ENCODE measurements at places on chromosomes 4 and X.

DNA sequence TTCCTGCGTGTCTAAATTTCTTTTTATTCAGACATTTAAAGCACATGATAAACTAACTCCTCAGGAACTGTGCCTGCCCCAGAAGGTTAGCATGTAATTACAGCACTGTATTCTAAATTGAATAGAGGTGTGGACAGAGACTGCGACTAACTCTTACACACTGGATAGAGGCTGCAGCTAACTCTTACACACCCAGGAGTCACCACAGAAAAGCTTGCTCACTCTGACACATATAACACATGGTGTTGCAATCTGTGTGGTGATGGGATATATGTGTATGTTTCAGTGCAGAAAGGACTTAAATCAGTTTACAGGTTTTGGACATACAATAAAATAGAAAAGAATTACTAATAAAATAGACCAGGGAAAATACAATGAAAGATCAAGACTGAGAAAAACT lies 41.5 kb downstream of the SMAD1 start:
- no peak for DNase-seq

DNA sequence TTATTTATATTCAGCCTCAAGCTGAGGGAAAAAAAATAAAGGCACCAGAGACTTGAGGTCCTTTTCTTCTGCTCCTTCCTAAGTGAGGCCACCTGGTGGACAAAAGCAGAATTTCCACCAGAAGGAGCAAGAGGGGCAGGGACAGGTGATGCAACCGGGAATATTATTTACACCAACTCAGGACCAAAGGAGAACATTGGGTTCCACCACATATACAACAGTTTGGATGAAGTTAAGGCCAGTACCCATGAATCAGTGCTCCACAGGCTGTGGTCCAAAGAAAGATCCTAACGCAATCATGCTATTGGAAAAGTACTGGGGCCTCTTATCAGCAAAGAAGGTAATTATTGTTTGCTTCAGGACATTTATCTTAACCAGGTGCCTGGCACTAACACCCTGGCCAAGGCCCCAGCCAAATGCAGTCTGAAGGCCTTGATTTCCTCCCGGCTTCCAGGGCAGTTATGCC lies 57.4 kb downstream of the TSC22D3 start:
- no peak for DNase-seq

DNA sequence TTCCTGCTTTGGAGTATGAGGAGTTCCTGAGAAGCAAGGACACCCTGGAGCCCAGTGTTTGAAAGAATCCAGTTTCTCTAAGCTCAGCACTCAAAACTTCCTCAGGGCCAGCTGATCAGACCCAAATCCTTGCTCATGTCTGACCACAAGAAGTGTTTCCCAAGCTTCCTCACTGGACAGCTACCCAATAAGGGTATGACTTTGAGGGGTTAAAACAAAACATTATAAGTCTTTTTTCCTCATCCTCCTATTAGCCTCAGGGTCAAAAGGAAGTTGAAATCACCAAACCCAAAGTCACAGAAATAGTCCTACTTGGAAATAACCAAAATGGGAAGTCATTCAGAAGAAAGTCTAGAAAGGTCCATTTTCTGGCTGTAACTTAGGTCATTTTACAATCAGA lies 13.7 kb downstream of the ZBTB33 start:
- DNase-seq, result no peak

- no peak for DNase-seq
Measured at GRCh38 chr4:2412534-2412884, 5.9 kb downstream of the ZFYVE28 start.

- DNase-seq, result peak; percentile 30
Measured at GRCh38 chrX:151789179-151789800, 54.7 kb downstream of the CNGA2 start.

- no peak for DNase-seq
Measured at GRCh38 chr4:132564920-132565319, 584.2 kb upstream of the PCDH10 start.

- peak; percentile 4 for DNase-seq
Measured at GRCh38 chrX:148500423-148501385, at the start of gene AFF2. Gene AFF2 (plus strand): TSS chrX:148500617. CDS start chrX:148501098, 481 bp downstream.

DNA sequence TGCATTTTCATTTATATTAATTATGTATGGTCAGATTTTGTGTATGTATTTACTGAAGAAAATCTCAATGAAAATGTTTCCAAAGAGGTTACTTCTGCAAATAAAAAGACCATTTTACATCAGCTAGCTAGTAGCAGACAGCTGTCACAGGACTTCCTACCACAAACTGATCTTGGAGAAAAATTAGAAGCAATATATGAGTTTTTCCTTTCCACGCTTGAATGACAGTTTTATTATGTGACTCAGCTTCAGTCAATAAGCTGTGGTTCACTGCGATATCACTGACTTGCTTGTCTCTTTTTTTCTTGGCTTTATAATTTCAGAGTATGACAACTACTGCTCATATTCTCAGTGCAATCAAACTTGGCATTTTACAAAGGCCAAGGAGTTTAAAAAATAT lies 787.4 kb upstream of the GALNTL6 start:
- DNase-seq, result no peak

DNA sequence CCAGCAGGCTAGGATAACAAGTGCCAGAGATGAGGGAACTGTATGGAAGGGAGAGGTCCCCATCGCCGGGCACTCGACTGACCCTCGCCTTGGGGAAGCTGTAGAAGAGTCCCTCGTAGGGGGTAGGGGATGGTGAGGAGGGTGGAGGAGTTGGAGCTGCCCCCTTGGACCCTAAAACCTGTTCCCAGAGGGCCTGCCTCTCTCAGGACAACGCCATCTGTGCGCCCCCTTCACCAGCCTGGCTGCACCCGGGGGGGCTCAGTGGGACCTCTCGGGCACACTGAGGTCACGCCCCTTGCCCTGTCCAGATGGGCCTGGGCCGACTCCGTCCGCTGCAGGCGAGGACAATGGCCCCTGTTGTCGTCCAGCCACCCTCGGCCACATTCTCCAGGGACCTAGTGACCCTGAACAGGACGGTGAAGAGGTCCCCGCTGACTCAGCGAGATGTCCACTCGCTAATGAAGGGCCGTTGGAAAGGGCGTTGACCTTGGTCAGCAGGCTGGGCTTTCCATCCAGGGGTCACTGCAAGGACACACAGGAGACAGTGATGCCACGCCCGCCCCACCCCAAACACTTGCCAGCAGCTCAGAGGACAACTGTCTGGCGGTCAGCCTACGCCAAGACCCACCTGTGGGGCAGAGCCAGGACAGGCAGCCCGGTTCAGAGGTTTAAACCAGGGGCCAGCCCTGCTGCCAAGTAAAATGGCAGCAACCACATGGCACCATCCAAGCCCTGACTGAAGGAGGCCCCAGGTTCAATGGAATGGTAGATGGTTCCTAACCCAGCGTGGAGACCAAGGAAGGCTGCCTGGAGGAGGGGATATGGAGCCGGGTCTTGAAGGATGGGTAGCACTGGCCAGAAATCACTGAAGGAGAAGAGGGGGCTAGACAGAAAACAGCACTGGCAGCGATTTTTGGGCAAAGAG lies 51.2 kb downstream of the HMX1 start:
- no peak for DNase-seq

DNA sequence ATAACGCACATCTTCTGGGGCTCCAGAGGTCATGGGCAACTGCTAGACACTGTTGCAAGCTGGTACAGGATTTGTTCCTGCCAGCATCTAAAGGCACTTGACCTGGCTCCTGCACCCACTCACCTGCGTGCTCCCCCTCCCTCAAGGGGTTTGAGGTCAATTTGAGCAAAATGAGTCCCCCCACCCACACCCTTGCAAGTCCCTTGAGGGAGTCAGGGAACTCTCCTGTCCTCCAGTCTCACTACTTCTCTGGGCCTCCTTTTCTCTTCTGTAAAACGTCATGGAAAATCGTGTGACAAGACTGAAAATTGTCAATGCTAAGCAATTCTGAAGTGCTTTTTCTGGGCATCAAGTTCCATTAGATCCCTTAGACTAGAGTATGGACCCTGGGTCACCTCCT lies 39.9 kb upstream of the PGK1 start:
- no peak for DNase-seq

GRCh38 chr4:183038436-183038835 lies 60.6 kb upstream of the WWC2 start:
- no peak for DNase-seq

DNA sequence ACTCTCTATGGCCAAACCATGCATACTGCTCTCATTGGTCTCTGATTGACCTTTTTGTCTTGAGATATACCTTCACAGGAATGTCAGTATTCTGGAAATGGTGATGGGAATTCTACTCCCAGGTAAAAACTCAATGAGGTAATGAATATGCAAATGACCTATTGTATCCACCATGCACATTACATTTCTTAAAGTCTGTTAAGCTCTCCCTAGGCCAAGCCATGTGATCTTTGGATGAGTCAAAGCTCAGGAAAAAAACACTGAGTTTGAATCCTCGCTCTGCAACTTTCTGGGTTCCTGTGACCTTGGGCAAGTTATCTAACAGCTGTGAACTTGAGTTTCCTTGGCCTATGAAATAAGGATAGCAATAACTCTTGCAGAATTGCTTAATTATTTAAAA lies 175.4 kb downstream of the PPP1R2C start:
- no peak for DNase-seq

DNA sequence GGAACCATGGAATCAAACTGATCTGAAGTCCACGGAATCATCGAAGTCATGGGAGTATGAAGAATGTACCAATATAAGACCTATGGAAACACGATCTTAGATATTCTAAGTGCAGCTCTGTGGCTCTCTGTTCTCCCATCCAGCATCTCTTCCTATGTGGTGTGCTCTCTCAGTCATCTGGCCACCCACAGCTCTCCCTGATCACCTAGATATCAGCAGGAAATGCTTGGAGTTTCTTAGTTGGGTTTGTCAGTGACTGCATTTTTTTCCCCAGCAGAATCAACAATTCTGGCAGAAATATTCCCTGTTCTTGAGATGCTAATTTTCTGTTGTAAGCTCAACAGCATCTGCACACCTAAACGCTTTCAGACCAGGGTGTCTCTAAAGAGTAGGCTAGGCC lies 94.1 kb downstream of the GC start:
- DNase-seq, result no peak

DNA sequence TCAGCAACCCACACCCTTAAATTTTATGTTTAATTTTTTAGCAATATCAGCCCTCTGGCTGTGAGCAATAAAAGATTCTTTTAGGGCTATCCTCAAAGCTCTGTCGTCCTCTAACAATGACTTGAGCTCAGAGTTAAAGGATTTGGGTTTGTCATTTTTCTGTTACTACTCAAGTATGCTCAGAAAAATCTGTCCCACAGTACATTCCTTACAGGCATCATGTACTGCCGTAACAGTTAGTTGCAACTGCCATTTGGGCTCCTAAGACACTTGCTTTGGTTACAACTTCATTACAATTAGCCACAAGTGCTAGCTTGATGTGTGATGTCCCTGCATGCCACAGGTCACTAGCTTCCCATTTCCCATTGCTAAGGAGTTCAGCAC lies 33.2 kb downstream of the COQ2 start:
- no peak for DNase-seq

- no peak for DNase-seq
Measured at GRCh38 chr4:48752726-48753125, 27.4 kb downstream of the FRYL start.

DNA sequence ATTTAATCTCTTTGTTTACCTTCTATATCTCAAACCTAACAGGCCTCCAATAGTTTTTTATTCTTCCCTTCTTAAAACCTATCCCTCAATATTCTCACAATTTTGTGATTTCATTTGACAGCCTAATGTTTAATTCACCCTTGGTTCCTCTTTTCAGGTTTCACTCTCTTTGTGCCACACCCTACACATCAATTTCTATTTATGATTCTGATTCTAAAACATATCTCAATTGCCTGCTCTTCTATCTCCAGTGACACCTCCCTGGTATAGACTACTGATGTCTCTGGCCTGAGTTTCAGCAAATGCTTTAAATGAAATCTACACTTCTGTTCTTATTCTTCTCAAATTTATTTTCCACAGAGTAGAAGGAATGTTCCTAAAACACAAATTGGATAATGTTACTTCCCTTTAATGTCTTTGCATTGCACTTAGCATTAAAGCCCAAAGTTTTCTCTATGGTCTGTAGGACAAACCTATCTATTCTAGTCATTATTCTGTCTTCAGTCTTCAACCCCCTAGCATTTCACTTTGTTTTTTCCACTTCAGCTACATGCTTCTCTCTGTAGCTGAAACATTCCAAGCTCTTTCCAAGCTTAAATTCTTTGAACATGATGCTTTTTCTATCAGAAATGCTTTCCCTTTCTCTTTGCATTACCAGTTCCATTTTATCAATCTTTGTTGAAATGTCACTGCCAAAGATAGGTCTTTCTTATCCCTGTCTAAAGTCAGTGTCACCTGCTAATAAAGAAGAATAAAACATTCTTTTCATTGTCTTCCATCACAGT lies 622.0 kb downstream of the CENPC start:
- no peak for DNase-seq

Measured in T1000 (cell line).